ENCODE measurements at places on chromosomes 5 and 9.

GRCh38 chr9:69637817-69638200 is 34.4 kb downstream of the APBA1 start:
- no peak for DNase-seq

GRCh38 chr5:57341380-57341979 is 141.1 kb downstream of the ACTBL2 start:
- DNase-seq = no peak

- DNase-seq = no peak
These were observed 17.5 kb upstream of the SHB start for GRCh38 chr9:38086496-38086895.

- DNase-seq = no peak
These were observed 22.6 kb downstream of the MRRF start for GRCh38 chr9:122287214-122287720.

- peak; percentile 32 for DNase-seq
These were observed 21.1 kb downstream of the LIFR start for GRCh38 chr5:38535248-38535750.

Measured in NCI-H510A (cell line).